GM23248 (cell line): ENCODE measurements at places on chromosomes 13 and 19.
A peak's percentile ranks its signal among the peaks of the same experiment; 100 is the strongest.

GRCh38 chr19:37803249-37803840, 24.0 kb upstream of the ZNF573 start:
- no peak for DNase-seq

GRCh38 chr13:104759069-104759468, 1692.9 kb upstream of the SLC10A2 start:
- DNase-seq, result no peak

GRCh38 chr19:28489776-28490175, 723.2 kb downstream of the UQCRFS1 start:
- DNase-seq, result no peak

GRCh38 chr19:48878196-48879024, 6.2 kb downstream of the PPP1R15A start:
- DNase-seq, result peak; percentile 51

GRCh38 chr13:87671031-87671752, at the start of gene SLITRK5:
Gene SLITRK5 (plus strand): TSS chr13:87671371. CDS start chr13:87675389, 4,018 bp downstream.
- DNase-seq, result peak; percentile 74

GRCh38 chr13:75825161-75825560, 189.0 kb downstream of the LMO7 start:
- DNase-seq, result no peak

GRCh38 chr13:89150362-89150761, 1479.2 kb downstream of the SLITRK5 start:
- no peak for DNase-seq
